ENCODE measurements at places on chromosomes 12 and 14.

GRCh38 chr14:81309511-81309910 is 88.8 kb upstream of the GTF2A1 start:
- no peak for DNase-seq

DNA sequence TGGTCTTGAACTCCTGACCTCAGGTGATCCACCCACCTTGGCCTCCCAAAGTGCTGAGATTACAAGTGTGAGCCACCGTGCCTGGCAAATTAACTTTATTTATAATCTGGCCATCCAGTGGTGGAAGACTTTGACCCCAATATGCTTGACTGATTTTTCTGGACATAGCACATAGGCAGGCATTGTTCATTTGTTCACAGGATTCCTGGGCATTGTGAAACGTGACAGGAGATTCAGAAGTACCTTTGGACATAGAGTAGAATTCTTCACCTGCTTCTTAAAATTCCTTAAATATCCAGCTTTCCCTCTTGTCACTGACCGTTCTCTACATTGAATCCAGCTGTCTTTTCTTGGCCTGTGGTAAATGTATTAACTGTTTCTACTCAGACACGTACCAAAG is 103.1 kb downstream of the SCN8A start:
- DNase-seq: no peak

- DNase-seq: no peak
Measured at GRCh38 chr14:105096206-105096875, 31.1 kb upstream of the GPR132 start.

DNA sequence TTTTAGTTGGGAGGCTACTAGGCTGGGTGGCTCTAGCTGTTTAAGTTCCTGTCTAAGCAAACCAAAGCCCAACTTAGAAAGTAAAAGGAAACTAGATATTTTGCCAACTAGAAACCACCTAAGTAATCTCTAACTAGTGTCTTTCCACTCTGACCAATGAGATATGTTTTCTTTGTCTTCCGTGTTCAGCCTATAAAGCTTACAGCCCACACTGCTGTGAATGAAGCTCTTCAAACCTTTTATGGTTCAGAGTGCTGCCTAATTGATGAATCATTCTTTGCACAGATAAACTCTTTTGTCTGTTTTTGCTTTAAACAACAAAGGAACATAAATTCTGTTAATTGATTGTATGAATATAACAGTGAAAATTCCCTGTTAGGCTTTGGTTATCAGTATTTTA is 66.1 kb downstream of the FUT8 start:
- DNase-seq: no peak

DNA sequence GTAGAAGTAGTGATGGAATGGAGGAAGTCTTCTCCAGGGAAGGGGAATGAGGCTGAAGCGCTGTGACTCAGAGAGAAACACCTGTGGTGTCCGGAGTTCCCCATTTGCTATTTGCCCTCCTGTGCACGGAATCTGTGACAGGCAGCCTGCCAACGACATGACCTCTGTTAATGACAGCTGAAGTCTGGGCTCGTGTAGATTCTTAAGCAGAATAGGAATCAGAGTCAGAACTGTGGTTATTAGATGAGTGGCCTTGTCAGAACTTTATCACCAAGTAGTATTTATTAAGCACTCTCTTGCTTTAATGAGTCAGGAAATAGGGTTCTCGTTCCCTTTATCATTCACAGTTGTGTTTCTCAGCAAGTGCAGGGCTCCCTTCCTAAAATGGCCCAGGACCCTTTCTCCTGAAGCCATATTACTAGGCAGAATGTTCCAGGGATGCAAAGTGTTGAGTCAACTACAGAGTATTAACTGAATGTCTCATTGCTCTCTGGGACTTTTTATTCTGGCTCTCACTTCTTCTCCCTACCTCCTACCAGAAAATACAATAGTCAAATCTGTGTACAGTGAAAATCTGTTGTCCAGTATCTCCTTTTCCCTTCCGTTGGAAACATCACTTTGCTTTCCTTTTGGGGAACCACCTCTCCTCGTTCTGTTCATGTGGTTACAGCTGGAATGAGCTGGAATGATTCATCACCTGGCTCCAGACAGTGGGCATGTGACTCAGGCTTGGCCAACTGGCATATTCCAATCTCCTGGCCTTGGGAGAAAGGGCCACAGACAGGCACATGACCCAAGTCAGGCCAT is 77.8 kb upstream of the MAX start:
- no peak for DNase-seq

GRCh38 chr12:65830305-65830704 is 6.0 kb downstream of the HMGA2 start:
- DNase-seq: no peak

DNA sequence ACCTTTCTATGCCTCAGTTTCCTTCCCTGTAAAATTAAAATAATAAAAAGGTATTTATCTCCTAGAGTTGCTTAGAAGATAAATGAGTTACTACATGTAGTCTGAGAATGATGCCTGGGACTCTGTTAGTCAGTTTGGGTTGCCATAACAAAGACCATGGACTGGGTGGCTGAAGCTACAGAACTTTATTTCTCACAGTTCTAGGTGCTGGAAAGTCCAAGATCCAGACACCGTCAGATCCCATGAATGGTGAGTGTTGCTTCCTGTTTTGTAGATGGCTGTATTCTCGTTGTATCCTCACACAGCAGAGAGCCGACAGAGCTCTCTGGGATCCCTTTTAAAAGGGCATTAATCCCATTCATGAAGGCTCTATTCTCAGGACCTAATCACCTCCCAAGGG is 64.0 kb upstream of the LTA4H start:
- no peak for DNase-seq

GRCh38 chr12:13251521-13251920 is 55.0 kb downstream of the EMP1 start:
- no peak for DNase-seq

DNA sequence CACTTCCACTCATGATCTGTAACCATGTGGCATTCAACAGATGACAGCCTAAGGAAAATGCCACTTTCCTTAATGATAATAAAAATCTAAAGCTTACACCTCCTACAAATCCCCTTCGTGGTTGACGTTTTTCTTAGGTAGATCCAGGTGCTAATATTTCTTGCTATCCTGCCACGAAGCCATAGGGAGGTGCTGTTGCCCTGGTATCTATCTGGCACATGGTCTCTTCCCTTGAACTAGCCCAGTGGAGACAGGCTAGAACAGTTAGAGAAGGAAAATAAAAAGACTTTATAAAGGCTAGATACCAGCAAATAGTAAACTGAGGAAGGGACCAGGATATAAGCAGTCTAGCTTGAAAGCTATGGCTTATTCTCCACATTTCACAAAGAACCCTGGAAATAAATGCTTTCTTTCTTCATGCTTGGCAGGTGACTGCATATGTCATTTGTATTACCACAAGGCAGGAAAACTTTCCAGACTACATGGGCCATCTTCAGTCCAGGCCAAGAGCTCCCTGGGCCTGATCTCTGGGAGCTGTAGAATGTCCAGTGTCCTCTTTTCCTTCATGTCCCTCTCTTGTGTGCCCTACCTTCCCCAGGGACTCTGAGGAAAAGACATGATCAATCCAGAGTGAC is 15.3 kb downstream of the SPIC start:
- peak; percentile 16 for DNase-seq

DNA sequence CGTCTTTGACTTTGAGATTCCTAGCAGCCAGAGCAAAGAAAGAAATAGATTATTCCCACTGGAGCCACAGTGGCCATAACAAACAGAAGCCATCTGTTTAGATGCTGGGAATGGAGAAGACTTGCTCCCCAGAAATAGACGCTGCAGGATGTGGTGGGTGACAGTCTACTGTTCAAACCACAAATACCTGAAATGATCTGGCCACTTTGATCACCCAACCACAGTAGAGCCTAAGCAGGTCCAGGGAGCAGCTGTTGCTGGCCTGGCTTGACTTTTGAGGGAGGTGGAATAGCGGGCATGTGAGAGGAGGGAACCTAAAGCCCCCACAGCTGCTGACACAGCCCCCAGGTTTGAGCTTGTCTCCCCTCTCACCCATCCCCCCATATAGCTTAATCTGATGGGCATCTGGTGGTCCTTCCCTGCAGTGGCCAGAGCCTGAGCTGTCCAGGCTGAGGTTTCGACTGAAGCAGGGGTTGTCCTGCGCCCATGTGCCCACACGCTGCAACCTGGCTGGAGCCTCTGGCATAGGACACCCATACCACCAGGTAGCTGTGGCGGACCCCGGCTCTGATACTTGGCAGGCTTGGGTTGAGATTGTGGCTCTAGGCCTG is 38.7 kb downstream of the SH2B3 start:
- no peak for DNase-seq

GRCh38 chr14:65506801-65507200 is 94.3 kb downstream of the FUT8 start:
- DNase-seq: no peak

DNA sequence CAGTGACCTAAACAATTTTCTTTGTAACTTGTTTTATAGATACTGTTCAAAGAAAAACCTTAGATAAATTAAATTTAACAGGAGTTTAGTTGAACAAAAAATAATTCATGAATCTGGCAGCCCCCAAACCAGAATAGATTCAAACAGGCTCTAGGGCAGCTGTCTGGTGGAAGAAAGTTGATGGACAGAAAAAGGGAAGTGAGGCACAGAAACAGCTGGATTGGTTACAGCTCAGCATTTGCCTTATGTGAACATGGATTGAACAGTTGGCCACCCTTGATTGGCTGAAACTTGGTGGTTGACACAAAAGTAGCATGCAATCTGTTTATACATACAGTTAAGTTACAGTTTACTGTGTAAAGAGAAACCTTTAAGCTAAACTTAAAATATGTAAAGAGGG is 954.3 kb upstream of the FLRT2 start:
- no peak for DNase-seq

DNA sequence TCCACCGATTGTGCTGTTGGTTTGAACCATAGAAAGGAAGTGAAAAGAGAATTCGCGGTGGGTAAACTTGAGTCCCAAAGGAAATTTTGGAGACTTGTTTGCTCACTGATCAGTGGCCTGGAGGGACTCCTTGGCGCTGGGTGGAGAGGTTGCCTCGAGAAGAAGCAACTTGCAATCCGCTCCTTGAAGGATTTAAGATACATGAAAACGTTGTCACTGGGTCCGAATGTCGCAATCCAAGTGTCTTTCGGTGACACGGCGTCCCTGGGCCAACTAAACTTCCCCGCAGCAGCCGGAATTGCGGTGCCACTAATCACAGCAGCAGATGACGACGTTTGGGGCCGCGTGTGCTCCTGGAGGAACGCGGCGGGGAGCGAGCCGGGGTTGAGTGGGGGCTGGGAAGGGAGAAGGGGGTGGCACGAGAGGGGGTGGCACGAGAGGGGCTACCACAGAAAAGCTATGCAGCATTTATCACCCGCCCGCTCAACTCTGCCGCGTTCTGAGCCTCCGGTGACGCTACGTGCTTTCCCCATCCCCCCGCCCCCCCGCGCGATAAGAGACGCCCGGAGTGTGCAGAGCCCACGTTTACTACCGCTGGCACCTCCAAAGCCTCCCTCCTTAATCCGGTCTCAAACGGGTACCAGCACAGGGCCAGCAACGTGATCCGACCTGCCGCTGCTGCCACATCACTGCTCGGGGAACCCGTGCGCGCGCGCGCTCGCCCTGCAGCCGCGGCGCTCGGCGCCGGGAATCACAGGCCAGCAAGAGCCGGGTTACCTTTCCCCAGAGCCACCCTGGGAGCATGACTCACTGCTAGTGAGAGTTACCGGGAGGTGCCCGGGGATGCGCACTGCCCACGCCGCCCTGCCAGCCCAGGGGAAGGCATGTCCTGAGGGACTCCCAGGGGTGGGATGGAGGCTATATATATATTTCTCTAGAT is 833 bp upstream of the BHLHE41 start:
- DNase-seq: no peak

- DNase-seq: no peak
Measured at GRCh38 chr12:77841521-77841920, 10.8 kb downstream of the NAV3 start.

GRCh38 chr12:100651694-100652093 is 78.2 kb downstream of the GAS2L3 start:
- DNase-seq: no peak

DNA sequence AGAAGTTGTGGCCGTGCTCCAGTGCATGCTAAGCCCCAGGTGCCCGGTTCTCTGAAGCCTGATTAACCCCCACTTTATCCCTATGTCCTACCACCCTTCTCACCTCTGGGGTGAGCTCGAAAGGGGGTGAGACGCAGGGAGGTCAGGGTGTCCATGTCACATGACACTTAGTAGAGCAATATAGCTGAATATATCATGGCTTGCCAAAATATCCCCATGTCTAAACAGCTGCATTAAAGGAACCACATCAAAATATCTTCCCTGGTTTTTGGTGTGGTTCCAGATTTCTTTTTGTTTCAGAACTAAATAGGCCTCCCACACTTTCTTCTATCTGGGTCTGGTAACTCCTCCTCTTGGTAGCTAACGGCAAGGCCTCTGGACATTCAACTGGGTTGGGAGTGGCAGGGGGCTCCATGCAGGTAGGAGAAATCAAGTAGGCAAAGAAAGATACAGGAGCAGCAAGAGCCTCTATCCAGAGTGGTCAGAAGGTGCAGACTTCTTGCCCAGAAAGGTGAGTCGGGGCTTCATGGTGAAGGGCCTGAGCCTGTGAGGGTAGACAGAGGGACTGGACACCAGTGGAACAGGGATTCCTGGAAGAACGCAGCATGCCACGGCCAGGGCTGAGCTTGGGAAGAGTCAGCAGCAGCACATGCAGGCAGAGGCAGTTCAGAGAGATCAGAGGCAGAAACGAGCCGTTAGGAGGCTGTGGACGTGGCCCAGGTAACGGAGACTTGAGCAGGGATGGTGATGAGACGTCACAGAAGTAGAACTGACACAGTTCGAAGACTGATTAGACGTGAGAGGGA is 202.8 kb upstream of the DIO3 start:
- no peak for DNase-seq
